Muscle of leg (tissue), 16 donors: ENCODE measurements at places on chromosomes 3 and 15. TPM values are rescaled to one million over a fixed set of nuclear protein-coding genes. Genes with fewer than 3 reads are reported as not detected.

LTK gene
- 9.4 TPM for total RNA-seq

CLDN1 gene
- 2.1 TPM for total RNA-seq

FEZF2 gene
- not detected for total RNA-seq

TRIM42 gene
- total RNA-seq, result not detected

STRIT1 gene
- 15.3 TPM for total RNA-seq

SEMA3B gene
- 51.8 TPM for total RNA-seq

DNA sequence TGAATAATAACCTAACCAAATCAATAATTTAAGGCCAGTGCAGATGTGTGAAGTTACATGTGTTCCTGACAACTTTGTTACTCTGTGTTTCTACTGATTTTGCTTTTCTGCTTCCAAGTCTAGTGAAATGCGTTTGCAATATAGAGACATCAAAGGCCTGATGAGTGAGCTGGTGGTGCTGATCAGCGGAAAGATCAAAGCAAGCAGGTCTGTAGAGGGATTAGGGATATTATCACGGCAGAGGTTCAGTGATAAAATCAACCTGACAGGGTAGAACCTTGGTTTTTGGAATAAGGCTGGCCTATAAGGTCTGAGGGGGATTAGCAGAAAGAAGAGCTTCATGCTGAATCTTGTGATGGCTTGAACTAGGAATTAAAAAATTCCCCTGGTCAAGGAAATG lies 111.7 kb downstream of the EDEM1 start:
- DNase-seq, result no peak
- no peaks in the 10 kb centered on the region for H3K27me3 ChIP-seq
- H3K4me1 ChIP-seq, result no peaks in the 10 kb centered on the region
- H3K27ac ChIP-seq, result no peak overlapping the region
- H3K4me3 ChIP-seq, result no peak overlapping the region

DNA sequence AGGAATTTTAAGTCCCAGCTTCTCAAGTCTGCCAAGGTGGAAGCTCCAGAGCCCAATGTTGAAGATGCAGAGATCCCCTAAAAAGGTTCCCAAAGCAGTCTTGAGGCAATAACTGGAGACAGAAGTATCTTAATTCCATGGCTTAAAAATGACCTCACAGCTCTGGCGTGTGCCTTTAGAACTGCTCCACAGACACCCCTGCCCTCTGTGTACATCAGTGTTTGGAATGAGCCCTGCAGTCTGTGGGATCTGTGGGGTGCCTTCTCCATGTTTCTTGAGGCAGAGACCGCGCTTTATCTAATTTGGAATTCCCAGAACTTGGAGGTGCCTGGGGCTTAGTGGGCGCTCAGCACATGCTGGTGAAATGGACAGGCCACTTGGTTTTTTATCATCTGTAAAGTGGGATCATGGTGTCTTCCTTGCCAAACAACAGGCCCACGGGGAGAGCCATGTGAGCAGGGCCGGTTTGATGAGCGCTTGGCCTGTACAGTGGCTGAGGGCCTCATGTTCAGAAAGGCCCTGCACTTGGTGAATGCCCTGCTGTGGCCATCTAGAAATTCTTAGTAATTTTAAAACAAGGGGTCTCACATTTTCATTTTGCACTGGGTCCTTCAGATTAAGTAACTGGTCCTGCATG lies 7.1 kb downstream of the ITGA11 start:
- H3K27ac ChIP-seq, result no peak overlapping the region
- no peaks in the 10 kb centered on the region for H3K36me3 ChIP-seq
- no peak overlapping the region for H3K4me3 ChIP-seq
- peaks cover 16% of the 10 kb centered on the region for H3K27me3 ChIP-seq
- DNase-seq, result no peak
- no peaks in the 10 kb centered on the region for H3K4me1 ChIP-seq

DNA sequence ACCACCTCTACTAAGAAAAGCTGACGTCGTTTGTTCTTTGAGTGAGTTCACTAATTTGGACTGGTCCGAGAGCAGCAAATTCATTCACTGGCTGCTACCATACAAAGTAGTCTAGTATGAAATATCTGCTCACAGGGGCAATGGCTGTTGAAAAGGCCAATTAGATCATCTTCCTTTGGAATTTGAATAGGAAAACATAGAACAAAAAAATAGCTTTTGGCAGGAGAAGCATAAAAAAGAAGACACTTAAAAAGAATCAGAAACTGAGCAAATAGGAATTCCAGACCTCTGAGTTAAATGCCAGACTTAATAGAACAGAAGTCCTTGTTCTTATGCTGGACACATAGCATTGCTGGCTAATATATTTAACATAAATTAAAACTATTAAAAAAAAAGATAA lies 159.3 kb downstream of the IL1RAP start:
- DNase-seq, result peak; percentile 94
- H3K4me3 ChIP-seq, result no peak overlapping the region
- no peak overlapping the region for H3K27ac ChIP-seq
- H3K36me3 ChIP-seq, result no peaks in the 10 kb centered on the region

GRCh38 chr3:192449036-192449435 lies 278.3 kb downstream of the FGF12 start:
- no peak overlapping the region for H3K4me3 ChIP-seq
- no peaks in the 10 kb centered on the region for H3K36me3 ChIP-seq
- no peak for DNase-seq
- peaks cover 10% of the 10 kb centered on the region for H3K4me1 ChIP-seq
- H3K27me3 ChIP-seq, result no peaks in the 10 kb centered on the region

- no peak overlapping the region for H3K27ac ChIP-seq
- H3K4me1 ChIP-seq, result peaks cover 22% of the 10 kb centered on the region
These were observed 5.3 kb downstream of the CLK3 start for GRCh38 chr15:74620636-74621545.

- H3K4me3 ChIP-seq, result no peak overlapping the region
- H3K36me3 ChIP-seq, result no peaks in the 10 kb centered on the region
- peak; percentile 38 for DNase-seq
- H3K4me1 ChIP-seq, result peaks cover 2% of the 10 kb centered on the region
- no peak overlapping the region for H3K27ac ChIP-seq
- peaks cover 6% of the 10 kb centered on the region for H3K27me3 ChIP-seq
These were observed 102.2 kb downstream of the DGKG start for GRCh38 chr3:186259612-186260383.

DNA sequence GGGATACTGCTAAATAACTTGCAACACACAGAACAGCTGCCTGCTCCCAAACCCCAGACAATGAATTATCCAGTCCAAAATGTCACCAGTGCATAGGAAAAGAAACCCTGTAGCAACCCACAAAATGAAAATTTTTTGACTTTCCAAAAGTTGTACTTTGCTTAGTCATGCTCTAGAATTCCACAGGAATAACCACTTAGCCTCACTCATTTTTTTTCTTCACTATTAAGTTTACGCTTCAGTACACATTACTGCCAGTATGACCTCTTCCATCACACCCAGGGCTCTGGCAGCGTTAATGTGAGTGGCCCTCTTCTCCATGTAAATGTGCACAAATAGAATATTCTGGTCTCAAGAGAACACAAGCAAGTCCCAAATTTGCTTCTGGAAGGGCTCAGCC lies 259.8 kb downstream of the MAGI1 start:
- peaks cover 4% of the 10 kb centered on the region for H3K4me1 ChIP-seq
- no peak overlapping the region for H3K4me3 ChIP-seq
- no peak overlapping the region for H3K27ac ChIP-seq
- no peaks in the 10 kb centered on the region for H3K27me3 ChIP-seq

- no peak overlapping the region for H3K4me3 ChIP-seq
- peaks cover 5% of the 10 kb centered on the region for H3K4me1 ChIP-seq
- H3K27ac ChIP-seq, result no peak overlapping the region
These were observed 19.2 kb downstream of the ANKDD1A start for GRCh38 chr15:64930778-64931371.

DNA sequence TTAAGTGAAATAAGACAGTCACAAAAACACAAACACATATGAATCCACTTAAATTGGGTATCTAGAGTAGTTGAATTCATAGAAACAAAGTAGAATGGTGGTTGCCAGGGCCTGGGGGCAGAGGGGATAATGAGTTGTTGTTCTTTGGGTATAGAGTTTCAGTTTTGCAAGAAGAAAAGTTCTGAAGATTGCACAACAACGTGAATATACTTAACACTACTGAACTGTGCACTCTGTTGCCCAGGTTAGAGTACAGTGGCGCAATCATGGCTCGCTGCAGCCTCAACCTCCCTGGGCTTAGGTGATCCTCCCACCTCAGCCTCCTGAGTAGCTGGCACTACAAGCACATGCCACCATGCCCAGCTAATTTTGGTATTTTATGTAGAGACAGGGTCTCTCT lies 14.9 kb downstream of the GRAMD2A start:
- H3K36me3 ChIP-seq, result no peaks in the 10 kb centered on the region
- H3K4me3 ChIP-seq, result no peak overlapping the region
- DNase-seq, result no peak

GRCh38 chr3:115804713-115805119 lies 181.4 kb downstream of the GAP43 start:
- H3K36me3 ChIP-seq, result no peaks in the 10 kb centered on the region
- H3K27ac ChIP-seq, result no peak overlapping the region
- no peaks in the 10 kb centered on the region for H3K27me3 ChIP-seq
- no peak overlapping the region for H3K4me3 ChIP-seq

DNA sequence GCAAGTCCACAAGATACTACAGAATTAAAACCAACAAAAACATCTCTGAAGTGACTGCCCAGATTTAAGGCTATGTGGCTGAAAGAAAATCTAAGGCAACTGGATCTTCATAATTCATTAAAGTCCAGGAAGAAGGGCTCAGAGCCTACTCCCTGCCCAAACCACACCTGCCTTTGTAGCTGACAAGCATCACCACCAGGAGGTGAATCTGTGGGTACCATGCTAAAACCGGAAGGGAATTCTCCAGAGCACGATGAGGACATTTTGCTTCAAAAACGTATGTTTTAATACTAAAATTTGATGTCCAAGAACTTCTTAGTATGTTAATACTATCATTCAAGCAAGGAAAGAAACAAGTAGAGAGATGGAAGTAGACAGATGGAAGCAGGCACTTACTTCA lies 495.9 kb upstream of the NECTIN3 start:
- no peak overlapping the region for H3K27ac ChIP-seq
- no peaks in the 10 kb centered on the region for H3K36me3 ChIP-seq
- no peak for DNase-seq
- no peaks in the 10 kb centered on the region for H3K27me3 ChIP-seq
- no peaks in the 10 kb centered on the region for H3K4me1 ChIP-seq

GRCh38 chr3:186225603-186226002 lies 116.7 kb upstream of the ETV5 start:
- H3K4me1 ChIP-seq, result peaks cover 35% of the 10 kb centered on the region
- no peak overlapping the region for H3K27ac ChIP-seq
